ENCODE measurements at places on chromosomes 3 and 15. TPM values are rescaled to one million over a fixed set of nuclear protein-coding genes. Genes with fewer than 3 reads are reported as not detected.

The PCYT1A gene
- total RNA-seq: 41.8 TPM

The FOXB1 gene
- not detected for total RNA-seq

The ALS2CL gene
- 8.1 TPM for total RNA-seq

DNA sequence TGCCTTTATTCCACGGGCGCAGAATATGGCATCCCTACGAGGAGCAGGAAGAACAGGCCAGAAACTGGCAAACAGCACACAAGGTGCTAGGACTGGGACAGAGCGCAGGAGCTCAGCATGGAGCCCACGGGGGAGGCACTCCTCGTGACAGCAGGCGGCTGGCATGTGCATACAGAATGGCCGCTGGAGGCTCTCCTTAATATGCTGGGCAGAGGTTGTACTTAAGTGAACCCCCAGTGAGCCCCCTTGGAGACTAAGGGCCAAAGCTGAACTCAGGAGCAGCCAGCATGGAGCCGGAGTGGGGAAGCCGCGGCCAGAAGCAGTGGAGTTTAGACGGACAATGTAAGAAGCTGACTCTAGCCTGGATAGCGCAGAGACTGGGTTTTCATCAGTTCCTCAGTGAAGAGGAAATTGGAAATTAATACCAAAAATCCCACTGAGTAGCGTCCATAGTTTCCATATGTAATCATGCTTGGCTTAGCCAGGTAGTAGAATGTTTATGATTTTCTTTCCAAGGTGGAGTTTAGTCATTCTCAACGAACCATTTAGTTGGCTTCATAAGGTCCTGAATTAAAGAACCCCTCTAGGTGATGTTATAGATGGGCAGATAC is 69.4 kb downstream of the EPHB3 start:
- DNase-seq: no peak

GRCh38 chr3:12559520-12559919 is 2.6 kb downstream of the MKRN2 start:
- DNase-seq: no peak

- no peak for DNase-seq
These were observed 2.7 kb upstream of the OPA1 start for GRCh38 chr3:193590088-193590856.

Measured in prostate gland (tissue), 2 donors.